ENCODE measurements at places on chromosomes 1 and 21. TPM values are rescaled to one million over a fixed set of nuclear protein-coding genes. Genes with fewer than 3 reads are reported as not detected.

The THRAP3 gene
- total RNA-seq, result 81.6 TPM

The KCNH1 gene
- total RNA-seq, result 1.3 TPM

The RPS6KA1 gene
- 12.5 TPM for total RNA-seq

The KCNJ15 gene
- total RNA-seq, result 6.9 TPM

The CDC20 gene
- 1.3 TPM for total RNA-seq

DNA sequence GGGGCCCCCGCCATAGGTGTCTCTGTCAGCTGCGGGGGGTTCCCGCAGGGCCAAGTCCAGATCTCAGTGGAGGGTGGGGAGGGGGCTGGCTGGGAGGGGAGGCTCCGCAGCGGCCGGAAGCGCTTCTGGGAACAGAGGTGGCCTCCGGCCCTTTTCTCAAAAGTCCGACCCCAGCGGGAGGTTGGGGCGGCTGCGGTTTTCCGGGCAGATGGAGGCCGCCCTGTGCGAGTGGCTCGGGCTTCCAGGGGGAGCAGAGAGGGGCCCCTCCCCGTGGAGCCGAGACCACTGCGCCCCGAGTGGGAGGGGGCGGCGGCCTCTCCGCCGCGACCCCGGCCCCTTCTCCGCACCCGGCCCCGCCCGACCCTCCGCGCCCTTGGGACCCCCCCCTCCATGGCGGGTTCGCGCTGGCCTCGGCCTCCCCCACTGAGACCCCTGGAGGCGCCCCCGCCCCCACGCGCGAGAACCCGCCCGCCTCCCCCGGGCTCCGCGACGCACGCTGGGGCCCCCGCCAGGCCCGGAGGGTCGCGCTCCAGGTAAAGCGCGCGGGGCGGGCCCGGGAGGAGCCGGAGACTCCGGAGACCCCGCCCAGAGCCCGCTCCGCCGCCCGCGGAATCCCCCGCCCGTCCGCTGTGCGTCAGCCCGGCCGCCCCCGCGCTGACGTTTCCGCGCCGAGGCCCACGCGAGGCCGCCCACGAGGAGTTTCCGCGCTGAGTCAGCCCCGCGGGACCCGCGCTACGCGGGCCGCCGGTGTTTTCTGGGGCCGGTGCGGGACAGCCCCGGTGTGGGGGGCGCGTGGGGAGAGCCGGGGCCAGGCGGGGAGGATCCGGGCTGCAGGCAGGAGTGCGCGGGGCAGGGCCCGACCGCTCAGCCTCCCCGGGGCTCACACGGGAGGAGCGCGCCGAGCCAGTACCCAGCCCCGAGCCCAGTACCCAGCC is 5.2 kb downstream of the TNFRSF18 start:
- DNase-seq, result no peak

GRCh38 chr1:101388904-101389546 is 152.2 kb downstream of the S1PR1 start:
- no peak for DNase-seq

DNA sequence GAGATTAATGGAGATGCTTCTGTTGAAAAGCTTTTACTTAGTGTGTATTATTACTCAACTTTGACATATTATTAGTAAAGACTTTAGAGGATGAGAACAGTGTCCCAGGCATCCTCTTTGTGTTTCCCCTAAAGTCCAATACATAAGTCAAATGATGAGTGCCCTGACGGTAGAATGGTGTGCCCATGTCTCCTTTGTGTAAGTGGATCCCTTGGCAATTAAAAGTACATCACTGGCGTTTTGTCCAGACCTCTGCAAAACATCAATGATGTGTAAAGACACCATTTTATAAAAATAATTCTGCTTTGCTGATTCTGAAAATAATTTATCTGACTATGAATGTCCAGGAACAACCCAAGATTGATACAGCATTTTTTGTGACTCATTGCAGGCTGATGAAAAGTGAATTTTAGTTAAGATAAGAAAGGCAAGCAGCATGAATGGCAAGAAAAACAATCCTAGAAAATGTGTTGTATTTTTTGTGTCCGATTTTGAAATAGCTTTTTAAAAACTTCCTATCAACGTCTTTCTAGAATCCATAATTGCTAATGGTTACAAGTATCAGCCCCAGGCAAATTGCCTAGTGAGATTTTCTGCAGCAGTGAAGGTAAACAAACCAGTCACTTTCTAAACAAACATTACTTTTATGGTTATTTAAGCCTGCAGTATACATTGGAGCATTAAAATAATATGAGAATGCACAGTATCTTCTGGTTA is 251.5 kb downstream of the PTPRC start:
- DNase-seq, result no peak

GRCh38 chr1:16161717-16162116 is 5.8 kb upstream of the EPHA2 start:
- no peak for DNase-seq

- no peak for DNase-seq
Measured at GRCh38 chr1:217506878-217507277, 124.0 kb downstream of the GPATCH2 start.

- no peak for DNase-seq
Measured at GRCh38 chr1:243594455-243594854, 255.6 kb downstream of the AKT3 start.

Data from breast epithelium (tissue), 4 donors.